Ovary (tissue), 10 donors: ENCODE measurements at places on chromosomes 2 and 18.

DNA sequence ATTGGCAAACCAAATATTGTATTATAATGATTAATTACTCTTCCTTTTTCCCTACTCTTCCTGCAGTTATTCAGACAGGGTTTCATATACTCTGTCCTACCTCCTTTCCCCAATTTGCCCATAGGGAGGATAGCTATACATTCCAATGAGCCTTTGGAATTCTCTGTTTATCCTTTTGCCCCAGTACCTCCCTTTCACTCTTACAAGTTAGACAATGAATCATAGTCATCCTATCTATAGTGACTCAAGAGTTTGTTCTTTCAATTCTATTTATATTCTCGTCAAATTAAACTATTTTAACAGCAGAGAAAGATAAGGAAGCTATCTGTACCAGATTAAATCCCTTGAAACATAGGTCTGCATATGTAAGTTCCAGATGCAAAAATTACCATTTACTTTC lies 437.5 kb downstream of the NR4A2 start:
- DNase-seq = no peak

DNA sequence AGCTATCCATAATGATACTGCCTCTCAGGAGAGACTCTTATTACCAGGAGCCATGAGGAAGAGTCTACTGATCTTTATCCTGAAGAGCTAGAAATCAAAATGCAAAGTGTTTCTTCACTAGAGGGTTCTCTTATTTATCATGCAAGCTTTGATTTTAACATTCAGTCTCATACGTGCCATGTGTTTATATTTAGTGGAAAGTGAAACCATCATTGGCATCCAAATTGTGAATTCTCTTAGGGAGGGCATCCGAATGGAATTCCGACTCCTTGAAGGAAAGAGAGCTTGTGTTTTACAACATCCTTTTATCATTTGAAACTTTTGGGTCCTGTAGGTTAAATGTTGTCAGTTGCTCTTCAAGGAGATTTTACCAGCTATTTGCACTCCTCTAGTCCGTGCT lies 170.4 kb upstream of the SESTD1 start:
- no peak for DNase-seq

- no peak for DNase-seq
These were observed 288.7 kb downstream of the AKAIN1 start for GRCh38 chr18:4908328-4908727.

GRCh38 chr2:167575276-167575675 lies 672.1 kb downstream of the STK39 start:
- no peak for DNase-seq

DNA sequence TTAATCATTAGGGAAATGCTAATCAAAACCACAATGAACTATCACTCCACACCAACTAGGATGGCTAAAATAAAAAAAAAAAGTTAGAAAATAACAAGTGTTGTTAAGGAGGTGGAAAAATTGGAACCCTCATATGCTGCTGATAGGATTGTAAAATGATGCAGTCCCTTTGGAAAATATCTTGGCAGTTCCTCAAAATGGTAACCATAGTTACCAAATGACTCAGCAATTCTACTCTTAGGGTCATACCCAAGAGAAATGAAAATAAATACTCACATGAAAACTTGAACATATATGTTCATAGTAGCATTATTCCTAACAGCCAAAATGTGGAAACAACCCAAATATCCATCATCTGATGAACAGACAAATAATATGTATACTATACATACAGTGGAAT lies 15.7 kb upstream of the ACVR2A start:
- DNase-seq = no peak

DNA sequence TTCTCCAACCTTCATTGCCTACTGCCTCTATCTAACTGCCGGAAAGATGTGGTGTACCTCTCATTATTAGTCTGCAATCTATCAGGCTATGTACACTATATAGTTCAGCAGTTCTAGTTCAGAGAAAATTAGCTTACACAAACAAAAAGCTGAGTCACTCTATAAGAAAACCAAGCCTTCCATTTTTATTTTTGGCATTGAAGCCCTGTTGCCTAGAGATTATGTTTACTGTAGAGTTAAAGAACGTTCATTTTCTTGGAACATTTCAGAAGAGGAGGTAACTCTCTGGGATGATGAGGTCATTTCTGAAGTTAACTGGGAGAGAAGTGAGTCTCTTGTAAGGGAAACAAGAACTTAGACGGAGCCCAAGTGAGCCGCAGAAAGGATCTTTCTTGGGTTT lies 133.5 kb downstream of the FAM124B start:
- no peak for DNase-seq

DNA sequence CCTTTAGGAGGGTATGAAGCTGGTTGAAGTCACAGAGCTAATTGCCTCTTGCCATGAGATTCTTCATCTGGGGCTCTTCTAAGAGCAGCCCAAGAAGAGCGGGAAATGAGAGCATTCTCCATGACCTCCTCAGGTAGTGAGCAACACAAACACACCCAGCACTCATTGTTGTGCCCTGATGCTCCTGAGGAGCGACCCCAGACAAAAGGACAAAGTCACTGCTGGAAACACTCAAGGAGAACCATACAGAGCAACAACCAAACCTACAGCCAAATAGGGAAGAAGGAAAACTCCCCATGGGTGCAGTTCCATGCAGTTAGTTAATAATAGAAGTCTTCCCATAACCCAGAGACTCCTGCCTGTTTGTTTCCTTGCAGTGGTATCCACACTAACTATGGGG lies 426.0 kb upstream of the CRIM1 start:
- no peak for DNase-seq

DNA sequence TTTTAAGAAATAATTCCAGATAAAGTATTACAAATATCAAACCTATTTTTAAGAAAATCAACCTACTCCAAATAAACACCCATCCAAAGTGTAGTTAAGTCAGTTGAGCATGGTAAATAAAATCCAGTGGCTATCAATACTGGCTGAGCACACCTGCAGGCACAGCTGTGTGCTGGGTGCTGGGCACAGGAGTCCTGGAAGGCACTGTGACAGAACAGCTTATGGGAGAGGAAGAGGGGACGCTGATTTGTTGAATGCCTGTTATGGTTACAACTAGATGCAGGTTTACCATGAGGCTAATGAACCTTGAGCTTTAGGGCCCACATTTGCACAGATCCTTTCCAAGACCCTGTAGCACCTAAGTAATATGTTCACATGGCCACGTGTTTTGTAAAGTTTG lies 202.7 kb downstream of the MTX2 start:
- no peak for DNase-seq

GRCh38 chr2:139631966-139632365 lies 851.8 kb upstream of the NXPH2 start:
- no peak for DNase-seq

- DNase-seq = no peak
These were observed 43.0 kb downstream of the PTGR3 start for GRCh38 chr18:75165926-75166325.

DNA sequence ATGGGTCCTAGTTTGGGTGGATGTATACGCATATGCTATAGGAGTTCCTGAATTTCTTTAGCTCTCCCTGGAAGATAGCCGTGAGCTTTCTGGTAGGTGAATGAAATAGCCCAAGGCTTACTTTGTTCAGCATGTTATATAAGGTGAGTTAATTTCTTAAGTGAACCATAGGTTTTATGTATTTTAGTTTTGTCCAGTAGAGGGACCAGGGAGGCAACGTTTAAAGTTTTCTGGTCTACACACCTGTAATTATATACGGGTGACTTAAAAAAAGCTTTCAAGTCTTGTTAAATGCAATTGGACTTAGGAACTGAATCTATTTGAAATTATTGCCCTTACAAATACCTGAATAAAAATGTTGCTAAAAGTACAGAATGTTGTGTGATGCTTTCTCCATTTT lies 402.5 kb upstream of the DDX18 start:
- no peak for DNase-seq

GRCh38 chr2:219214786-219215185 lies 4.0 kb downstream of the ABCB6 start:
- DNase-seq = no peak

- DNase-seq = no peak
These were observed 101.3 kb downstream of the CDC42EP3 start for GRCh38 chr2:37569986-37570679.

GRCh38 chr2:158965107-158965506 lies 3.3 kb upstream of the TANC1 start:
- DNase-seq = no peak

- no peak for DNase-seq
These were observed 202.8 kb upstream of the TWIST2 start for GRCh38 chr2:238645095-238645494.

DNA sequence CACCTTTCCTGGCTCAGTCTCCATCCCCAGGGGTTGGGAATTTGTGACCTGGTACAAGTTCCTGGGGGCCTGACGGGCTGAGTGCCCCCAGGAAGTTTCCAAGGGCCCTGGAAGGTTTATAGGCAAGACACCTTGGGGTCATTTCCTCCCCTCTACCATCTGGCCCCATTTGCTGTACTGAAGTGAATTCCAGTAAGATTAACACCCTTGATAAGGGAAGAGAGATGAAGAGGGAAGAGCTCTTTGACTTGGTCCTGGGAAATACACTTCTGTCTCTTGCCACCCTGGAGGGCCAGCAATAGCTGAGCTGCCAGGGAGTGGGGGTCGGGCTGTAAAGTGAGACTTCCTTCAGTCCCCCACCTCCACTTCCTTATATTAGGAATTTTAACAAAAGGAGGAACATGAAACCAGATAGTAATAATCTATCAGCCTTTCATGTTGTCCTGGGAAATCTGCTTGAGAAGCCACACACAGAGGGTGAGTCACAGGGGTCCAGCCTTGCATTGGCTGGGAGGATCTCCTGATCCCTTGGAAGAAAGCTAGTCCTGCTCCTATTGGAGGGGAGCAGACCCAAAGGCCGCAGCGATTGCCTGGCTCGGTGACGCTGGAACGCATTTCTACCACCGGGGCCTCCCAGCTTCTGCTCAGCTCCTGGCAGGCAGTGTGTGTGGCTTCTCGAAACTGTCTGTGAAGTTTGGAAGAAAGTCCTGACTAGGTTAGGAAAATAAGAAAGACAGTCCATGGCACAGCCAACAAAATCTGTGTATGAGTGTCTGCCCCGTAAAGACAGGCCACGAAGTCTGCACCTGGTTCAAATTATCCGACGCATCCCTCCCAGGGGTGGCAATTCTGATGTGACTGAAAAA lies 87.3 kb downstream of the ACAA2 start:
- DNase-seq = peak; percentile 52

- no peak for DNase-seq
These were observed 9.1 kb upstream of the CKAP2L start for GRCh38 chr2:112773556-112773955.

- no peak for DNase-seq
These were observed 28.2 kb downstream of the CYTIP start for GRCh38 chr2:157415591-157416101.

- DNase-seq = no peak
These were observed 31.7 kb downstream of the ACMSD start for GRCh38 chr2:134869946-134870736.

- DNase-seq = no peak
These were observed 126.0 kb downstream of the SP100 start for GRCh38 chr2:230541934-230542380.

DNA sequence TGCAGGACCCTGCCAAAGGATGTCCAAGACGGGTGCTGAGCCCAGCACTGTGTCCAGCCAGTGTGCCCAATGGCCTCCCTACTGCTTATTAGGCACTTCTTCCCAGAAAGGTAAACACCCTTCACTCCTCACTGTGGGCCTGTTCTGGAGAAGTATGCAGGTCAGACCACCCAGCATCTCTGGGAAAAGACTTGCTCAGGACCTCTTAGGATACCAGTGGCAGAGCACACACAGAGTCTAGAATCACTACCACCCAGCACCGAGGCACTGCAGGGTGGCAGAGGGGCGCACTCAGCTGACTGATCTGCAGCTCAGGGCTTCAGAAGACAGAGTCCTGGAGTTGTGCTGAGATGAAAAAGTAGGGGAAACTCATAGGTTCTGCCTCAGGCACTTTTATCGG lies 25.8 kb downstream of the XDH start:
- no peak for DNase-seq

GRCh38 chr18:34911661-34912384 lies 129.4 kb upstream of the MAPRE2 start:
- no peak for DNase-seq
